ENCODE measurements at places on chromosomes 2 and 18. TPM values are rescaled to one million over a fixed set of nuclear protein-coding genes. Genes with fewer than 3 reads are reported as not detected.

MERTK gene
- 6.3 TPM for total RNA-seq

FIGN gene
- 1.9 TPM for total RNA-seq

EFHD1 gene
- 4.9 TPM for total RNA-seq

CCDC138 gene
- 12.0 TPM for total RNA-seq

TTC39C gene
- total RNA-seq = 15.7 TPM

AMER3 gene
- not detected for total RNA-seq

C2orf15 gene
- 0.92 TPM for total RNA-seq

SP110 gene
- 15.2 TPM for total RNA-seq

IL36B gene
- total RNA-seq = not detected

GPATCH11 gene
- 7.6 TPM for total RNA-seq

VSNL1 gene
- 20.6 TPM for total RNA-seq

NDUFS1 gene
- 265 TPM for total RNA-seq

ARHGAP25 gene
- total RNA-seq = 5.4 TPM

POTEJ gene
- not detected for total RNA-seq

ASAP2 gene
- 29.5 TPM for total RNA-seq

TRIM43 gene
- not detected for total RNA-seq

GREB1 gene
- 6.9 TPM for total RNA-seq

DPYSL5 gene
- total RNA-seq = 3.3 TPM

CYP1B1 gene
- total RNA-seq = 8.0 TPM

HOXD3 gene
- total RNA-seq = 1.9 TPM

CKAP2L gene
- 35.3 TPM for total RNA-seq

ALPG gene
- total RNA-seq = not detected

MAL gene
- total RNA-seq = 16.9 TPM

CNGA3 gene
- total RNA-seq = 0.51 TPM

TMEFF2 gene
- total RNA-seq = 0.41 TPM

MGAT5 gene
- total RNA-seq = 48.1 TPM

SP140L gene
- total RNA-seq = 6.7 TPM

UBXN4 gene
- total RNA-seq = 89.9 TPM

DSG1 gene
- total RNA-seq = 17.2 TPM

LYG1 gene
- total RNA-seq = 0.41 TPM

G6PC2 gene
- not detected for total RNA-seq

DAW1 gene
- total RNA-seq = not detected

All from tongue (tissue), 3 donors.